Activated T-helper 1 cell treated with Interleukin-2 at 50 U/mL for 16 hours (primary cell): ENCODE measurements at places on chromosomes 1 and 21.

DNA sequence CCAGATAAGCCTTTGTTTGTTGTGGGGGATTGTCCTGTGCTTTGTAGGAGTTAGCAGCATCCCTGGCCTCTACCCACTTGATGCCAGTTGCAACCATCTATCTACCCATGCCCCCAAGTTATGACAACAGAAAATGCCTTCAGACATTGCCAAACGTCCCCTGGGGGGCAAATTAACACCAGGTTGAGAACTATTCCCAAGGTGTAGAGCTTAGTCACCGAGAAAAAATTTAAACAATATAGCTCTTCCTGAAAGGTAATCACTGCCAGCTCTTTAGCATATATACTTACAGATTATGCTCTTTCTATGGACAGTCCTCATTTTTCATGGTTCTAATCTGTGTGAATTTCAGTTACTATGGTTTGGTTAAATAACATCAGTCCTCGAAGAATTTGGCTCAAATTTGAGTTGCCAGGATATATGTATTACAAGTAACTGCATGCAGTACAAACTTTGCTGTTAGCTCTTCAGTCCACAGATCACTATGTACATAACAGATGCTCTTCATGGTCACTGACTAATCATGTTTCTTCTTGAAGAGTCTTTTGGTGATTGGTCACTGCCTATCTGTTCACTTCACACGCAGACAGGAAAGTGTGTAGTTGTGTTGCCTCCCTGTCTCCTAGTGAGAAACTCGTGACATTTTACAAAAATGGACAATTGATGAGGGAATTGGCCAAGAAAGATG, 25.2 kb downstream of the MAPKAPK2 start:
- no peak for DNase-seq

- DNase-seq = no peak
These were observed 4.5 kb downstream of the AJAP1 start for GRCh38 chr1:4658643-4659628.

DNA sequence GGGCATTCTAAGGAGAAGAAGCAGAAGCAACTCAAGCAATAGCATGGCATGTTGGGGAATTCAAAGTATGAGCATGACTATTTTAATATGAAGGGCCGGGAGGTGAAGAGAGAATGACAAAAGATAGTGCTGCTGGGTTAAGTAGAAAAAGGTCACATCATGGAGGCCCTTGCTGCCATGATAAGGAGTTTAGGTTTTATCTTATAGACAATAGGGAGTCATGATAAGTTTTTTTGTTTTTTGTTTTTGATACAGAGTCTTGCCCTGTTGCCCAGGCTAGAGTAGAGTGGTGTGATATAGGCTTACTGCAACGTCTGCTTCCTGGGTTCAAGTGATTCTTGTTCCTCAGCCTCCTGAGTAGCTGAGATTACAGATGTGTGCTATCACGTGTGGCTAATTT, 3.1 kb downstream of the BNIPL start:
- no peak for DNase-seq

GRCh38 chr1:158104891-158105290, 75.8 kb upstream of the CD1D start:
- DNase-seq = no peak

DNA sequence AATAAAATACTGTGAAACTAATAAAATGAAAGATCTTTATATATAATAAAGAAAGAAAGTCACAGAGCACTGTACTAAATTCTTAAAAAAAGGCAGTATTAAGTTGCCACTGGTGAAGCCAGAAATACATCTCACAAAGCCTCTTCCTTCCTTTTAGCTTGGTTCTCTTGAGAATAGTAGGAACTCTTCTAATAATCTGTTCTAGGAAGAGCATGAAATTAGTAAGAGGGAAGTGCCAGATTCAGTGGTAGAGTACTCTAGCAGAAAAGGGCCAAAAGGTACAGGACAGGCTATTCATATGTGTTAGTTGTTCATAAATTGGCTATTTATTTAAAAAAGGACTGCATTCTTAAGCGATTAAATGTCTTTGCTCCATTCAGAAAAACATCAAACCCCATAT, 33.7 kb downstream of the CTTNBP2NL start:
- no peak for DNase-seq

DNA sequence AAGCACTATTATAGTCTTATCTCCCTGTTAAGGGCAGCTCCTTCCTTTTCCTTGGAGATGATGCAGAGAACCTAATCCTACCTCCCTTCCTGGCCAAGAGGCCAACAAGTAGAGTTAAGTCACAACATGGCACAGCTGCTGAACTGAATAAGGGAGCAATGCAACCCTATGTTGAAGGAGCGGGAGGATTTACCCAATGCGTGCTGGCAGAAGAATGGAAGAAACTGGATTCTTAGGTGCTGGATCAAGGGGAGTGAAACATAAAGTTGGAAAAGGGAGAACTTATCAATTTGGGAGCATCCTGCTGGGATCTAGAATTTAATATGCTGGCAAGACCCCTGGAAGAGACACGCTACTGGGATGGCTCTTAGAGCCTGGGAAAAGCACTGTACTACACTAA, 12.0 kb upstream of the HUNK start:
- no peak for DNase-seq

DNA sequence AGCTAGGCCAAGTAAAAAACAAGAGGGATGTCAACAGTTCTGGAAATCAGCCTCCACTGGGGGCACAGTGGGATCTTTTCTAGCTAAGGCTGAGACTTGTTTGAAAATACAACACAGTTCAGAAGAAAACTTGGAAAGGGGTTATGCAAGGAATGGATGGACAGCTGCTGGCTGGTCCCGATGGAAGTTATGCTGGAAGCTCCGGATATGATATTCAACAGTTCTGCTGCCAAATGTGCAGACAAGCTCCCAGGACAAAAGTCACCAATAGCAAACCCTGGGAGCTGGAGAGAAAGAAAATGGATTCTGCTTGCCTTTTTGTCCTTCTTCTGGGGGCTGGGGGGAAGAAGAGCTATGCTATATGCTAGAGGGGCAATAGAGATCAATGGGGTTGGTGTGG, 14.3 kb downstream of the LMX1A start:
- DNase-seq = no peak

- no peak for DNase-seq
These were observed 14.8 kb upstream of the KCNE2 start for GRCh38 chr21:34348890-34349519.

DNA sequence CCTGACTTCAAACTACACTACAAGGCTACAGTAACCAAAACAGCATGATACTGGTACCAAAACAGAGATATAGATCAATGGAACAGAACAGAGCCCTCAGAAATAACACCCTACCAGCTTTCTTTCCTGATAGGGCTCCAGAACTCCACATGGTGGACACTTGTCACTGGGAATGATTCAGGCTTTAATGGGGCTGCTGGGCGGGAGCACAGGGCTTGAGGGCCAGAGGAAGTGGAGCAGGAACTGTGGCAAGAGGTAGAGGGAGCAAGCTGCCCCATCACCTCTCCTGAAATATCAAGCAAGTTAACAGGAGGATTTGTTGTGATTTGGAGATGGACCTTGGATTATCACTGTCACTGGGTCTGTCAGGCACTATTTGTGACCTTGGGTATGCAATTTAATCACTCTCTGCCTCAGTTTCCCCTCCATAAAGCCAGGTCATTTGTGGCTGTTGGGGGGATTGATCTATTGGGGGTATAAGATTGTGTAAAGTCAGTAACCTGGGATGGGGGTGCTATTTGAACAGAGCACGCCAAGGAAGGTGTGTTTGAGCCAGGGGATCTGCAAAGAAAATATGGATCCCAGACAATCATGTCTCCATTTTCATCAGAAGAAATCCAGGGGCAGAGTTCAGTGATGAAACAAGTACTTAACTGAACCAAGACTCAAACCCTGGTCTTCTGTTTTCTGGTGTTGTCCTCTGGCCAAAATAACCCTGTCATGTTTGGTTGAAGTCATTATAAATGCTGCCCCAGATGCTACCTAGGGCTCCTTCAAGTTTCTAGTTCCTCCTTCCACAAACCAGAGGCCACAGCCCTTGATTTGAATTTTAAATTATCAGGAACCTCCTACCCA, 25.2 kb downstream of the ETS2 start:
- DNase-seq = no peak

DNA sequence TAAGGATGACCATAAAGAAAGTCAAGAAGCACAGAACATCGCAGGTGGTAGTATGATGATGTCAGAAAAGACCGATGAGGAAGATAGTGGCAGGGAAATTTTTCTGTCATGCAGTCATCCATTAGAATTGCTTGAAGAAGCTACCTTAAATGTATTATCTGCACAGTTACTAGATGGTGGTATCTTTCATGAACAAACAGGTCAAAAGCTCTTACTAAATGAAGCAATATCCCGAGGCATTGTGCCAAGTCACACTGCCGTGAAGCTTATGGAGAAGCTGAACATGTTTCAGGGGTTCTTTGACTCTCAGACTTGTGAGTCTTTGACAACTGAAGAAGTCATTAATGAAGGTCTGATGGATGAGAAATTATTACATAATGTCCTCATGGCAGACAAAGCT, 128.8 kb downstream of the MACF1 start:
- DNase-seq = no peak

DNA sequence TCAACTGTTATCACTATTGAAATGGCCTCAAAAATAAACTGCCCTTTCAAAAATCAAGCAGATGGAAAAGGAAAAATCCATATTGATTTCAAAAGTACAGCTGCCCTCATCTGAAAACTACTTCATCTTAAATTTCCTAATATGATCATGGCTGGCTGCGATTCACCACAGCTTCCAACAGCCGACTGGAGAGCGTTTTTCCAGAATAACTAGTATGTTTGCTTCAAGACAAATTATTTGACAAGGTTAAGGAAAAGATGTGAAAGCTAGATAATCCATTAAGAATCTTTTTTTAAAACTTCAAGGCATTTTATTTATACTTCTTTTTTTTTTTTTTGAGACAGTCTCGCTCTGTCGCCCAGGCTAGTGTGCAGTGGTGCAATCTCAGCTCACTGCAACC, 4.1 kb upstream of the DEGS1 start:
- no peak for DNase-seq

DNA sequence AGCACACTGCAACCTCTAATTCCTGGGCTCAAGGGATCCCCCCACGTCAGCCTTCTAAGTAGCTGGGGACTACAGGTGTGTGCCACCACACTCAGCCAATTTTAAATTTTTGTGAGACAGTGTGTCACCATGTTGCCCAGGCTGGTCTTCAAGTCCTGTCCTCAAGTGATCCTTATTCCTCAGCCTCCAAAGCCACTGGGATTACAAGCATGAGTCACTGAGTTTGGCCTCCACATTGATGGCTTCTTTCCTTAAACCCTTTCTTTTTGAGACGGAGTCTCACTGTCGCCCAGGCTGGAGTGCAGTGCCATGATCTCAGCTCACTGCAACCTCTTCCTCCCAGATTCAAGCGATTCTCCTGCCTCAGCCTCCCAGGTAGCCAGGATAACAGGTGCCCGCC, 7.6 kb downstream of the KPNA6 start:
- DNase-seq = no peak

GRCh38 chr21:41660748-41661147, 106.1 kb downstream of the RIPK4 start:
- no peak for DNase-seq

DNA sequence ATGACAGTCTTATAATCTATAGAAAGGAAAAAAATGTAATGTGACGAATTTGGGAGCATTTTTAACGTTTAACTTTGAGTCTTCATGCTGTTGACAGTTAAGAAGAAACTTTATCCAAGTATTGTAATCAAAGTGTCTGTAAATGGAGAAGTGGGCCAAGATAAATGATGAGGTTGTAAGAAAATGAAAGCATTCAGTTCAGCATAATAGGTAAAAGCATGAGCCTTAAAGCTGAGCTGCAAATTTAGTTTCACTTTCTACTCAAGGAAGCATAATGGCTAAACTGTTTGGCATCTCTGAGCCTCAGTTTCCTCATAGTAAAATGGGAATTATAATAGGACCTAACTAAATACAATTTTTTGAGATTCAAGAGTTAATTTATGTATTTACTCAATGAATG, 1554.8 kb downstream of the KCNT2 start:
- no peak for DNase-seq

- DNase-seq = no peak
These were observed 160.4 kb downstream of the DSCAM start for GRCh38 chr21:40686526-40686925.

DNA sequence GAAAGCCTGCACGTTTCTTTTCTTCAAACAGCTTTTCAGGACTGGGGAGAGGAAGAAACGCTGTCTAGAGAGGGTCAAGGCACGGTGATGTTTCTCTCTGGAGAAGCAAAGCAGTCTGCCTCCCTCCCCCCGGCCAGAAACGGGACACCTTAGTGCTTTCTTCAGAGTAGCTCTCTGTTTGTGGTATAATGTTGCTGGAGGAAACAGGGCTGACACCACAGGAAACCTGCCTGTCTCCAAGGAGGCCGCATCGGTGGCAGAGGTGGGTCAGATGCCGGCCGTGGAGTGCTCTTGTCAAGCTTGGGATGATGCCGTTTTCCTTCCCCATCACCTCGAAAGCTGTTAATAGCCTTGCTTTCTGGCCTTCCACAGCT, 139.4 kb downstream of the DHRS3 start:
- peak; percentile 22 for DNase-seq

- DNase-seq = no peak
These were observed 39.5 kb downstream of the TMEM51 start for GRCh38 chr1:15192916-15193550.

GRCh38 chr1:228873709-228874108, 138.4 kb downstream of the RHOU start:
- no peak for DNase-seq

GRCh38 chr1:20480951-20481617, 4.9 kb downstream of the CAMK2N1 start:
- DNase-seq = no peak

DNA sequence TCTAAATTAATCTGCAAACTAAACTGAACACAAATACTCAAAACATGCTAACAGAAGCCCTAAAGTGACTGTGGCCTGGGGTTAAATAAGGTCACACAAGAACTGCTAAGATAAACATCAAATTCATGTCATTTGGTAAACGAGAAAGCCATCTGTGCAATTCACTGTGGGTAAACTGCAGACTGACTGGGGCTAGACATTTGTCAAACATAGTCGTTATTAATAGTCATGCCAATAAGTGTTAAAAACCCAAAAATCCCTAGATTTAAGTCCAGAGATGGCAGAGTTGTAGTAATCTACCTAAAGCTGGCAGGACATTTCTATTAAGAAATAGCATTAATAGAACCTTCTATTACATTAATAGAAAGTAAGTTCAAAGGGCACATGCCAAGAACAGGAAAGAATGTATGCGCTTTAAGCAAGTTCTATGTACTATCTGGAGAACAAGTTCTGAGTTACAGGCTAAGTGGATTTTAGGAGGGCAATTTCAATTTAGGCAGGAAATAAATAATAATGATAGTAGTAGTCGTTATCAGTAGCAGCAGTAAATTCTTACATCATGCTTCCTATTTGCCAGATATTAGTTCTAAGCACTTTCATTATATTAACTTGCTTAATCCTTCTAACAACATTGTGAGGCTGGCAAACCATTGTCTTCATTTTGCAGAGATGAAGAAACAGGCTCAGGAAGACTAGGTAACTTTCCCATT, 8.6 kb downstream of the EDEM3 start:
- DNase-seq = no peak

DNA sequence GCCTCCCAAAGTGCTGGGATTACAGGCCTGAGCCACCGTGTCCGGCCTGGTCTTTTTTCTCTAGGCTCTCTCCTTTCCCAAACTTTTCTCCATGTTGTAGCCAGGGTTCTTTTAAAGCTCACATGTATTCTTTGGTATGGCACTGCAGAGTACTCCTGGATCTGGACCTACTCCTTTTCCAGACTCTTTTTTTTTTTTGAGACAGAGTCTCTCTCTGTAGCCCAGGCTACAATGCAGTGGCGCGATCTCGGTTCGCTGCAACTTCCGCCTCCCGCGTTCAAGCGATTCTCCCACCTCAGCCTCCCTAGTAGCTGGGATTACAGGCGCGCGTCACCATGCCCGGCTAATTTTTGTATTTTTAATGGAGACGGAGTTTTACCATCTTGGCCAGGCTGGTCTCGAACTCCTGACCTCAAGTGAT, 602 bp upstream of the MED18 start:
- no peak for DNase-seq
